ENCODE measurements at places on chromosomes 4 and X.

DNA sequence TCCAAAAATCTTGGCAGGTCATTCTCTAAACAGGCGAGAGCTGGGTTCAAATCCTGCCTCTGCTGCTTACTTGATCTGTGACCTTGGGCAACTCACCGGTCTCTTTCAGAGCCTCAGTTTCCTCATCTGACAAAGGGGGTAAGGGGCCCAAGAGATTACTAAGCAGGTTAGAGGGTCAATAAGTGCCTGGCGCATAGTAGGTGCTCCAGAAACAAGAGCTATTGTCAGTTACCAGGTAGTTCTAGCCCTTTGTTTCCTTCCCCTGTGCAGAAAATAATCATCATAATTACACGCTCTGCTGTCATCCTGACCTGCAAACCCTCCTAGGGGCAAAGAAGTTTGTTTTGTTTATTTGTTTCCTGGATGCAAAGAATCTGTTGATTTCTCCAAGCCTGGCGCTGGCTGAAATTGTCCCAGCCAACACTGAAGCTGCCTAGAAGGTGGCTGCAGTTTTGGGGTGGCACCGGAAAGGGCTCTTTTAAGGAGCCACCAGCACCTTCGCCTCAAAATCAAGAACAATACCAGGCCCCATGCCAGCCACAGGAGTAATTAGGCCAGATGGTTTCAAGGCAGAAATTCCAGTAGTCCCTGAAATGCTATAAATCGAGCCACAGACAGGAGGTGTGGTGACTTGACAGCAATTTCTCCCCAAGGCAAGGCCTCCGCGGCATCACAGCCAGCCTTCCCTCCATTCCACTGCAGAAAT lies 10.2 kb upstream of the KIAA0232 start:
- no peak for DNase-seq

- no peak for DNase-seq
Measured at GRCh38 chr4:41156574-41156973, 57.8 kb downstream of the APBB2 start.

DNA sequence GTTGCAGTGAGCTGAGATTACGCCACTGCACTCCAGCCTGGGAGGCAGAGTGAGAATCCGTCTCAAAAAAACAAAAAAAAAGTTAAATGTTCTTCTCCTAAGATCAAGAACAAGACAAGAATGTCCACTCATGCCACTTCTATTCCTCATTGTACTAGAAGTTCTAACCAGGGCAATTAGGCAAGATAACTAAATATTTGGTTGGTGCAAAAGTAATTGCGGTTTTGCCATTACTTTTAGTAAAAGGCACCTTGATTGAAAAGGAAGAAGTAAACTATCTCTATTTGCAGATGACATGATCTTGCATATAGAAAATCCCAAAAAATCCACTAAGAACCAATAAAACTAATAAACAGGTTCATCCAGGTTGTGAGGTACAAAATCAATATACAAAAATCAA lies 24.0 kb upstream of the SLC7A3 start:
- no peak for DNase-seq

GRCh38 chr4:164212134-164212533 lies 541.8 kb upstream of the SMIM31 start:
- no peak for DNase-seq

DNA sequence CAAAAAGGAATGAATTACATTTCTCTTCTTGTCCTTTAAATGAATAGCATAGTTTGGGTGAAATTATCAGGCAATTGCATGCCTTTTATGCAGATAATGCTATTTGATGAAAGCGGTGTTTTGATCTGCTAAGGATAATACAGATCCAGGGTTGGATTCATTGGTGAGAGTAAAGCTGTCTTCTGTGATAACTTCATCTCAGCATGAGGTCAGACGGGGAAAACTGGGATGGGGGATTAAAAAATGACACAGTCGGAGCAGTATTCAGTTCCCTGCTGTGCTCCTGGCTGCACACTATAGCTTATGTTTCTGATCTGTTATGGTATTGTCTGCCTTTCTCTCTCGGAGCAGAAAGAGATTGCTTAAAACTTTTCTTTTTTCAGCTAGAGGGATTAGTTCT lies 105.9 kb upstream of the TENM3 start:
- DNase-seq = no peak

DNA sequence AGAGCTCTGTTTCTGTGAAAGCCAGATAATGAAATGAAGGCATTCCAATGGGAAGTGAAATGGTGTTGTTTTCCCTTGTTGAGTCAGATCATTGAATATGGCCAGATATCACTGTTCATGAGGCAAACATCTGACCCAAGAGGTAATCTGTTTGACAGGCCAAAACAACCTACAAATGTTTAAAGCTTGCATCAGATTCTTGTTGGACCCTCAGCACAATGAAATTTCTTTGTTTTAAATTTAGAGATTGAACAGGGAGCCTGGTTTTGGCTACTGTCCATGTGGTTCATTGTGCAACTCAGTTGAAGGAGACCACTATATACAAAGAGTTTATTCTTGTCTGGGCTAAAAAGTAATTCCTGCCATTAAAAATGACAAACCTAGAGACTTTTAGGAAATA lies 159.1 kb downstream of the AFF2 start:
- DNase-seq = no peak

DNA sequence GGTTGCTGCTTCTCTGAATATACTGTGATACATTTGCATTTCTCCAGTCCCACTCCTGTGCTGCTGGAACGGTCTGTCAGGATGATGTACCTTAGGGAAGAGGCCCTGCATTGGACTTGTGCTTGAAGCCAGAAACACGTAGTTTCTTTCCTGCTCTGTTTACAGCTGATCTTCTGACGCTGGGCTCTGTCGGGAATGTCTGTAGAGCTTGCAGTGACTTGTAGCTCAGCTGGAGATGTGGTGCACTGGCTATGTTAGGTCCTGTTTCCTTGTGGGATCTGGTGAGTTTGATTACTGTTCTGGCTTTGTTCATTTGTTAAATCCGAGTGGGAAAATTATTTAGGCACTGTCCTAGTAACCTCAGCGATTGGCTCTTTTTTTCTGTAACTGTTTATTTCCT lies 137.2 kb upstream of the WDR1 start:
- no peak for DNase-seq

DNA sequence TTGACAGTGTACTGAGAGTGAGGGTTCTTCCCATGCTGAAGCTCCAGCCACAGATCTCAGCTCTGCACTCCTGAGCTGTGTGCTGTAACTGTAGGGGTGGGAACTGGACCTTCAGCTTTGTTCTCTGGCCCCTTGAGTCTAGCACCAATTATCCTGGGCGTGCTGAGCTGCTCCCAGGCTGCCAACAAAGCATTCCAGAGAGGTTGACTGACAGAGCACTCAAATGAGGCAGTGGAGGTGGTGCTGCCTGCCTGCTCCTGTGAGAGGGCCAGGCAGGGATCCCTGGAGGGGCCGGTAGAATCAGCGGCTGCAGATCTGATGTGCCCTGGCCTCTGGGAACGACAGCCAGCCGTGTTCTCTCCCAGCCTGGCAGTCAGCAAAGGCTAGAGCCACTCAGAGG lies 375.7 kb upstream of the AADAT start:
- no peak for DNase-seq

- DNase-seq = peak; percentile 49
Measured at GRCh38 chrX:39149761-39150160, 348.5 kb downstream of the MID1IP1 start.

DNA sequence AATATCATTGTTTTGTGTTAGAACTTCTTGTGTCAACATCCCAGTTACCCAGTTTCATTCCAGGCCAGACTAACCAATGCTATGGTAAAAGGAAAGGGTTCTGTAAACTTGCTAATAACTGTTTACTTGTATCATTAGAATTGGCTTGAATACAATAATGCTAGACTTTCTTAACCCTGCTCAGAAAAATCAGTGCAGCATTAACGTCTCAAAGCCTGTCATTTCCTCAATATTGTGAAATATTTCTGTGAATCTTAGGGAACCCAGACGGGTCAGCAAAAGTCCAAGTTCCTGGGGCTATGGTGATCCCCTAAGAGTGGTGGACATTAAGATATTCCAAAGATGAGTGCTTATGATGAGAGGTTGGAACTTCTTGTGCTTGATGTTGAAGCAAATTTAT lies 541.2 kb upstream of the MAGEB18 start:
- no peak for DNase-seq

GRCh38 chr4:120749445-120750151 lies 172.9 kb downstream of the PRDM5 start:
- DNase-seq = no peak

- DNase-seq = no peak
Measured at GRCh38 chr4:139315221-139315675, 13.0 kb upstream of the NDUFC1 start.

GRCh38 chr4:21806991-21807390 lies 141.6 kb downstream of the KCNIP4 start:
- no peak for DNase-seq

- no peak for DNase-seq
Measured at GRCh38 chr4:81808011-81808672, 336.4 kb upstream of the RASGEF1B start.

DNA sequence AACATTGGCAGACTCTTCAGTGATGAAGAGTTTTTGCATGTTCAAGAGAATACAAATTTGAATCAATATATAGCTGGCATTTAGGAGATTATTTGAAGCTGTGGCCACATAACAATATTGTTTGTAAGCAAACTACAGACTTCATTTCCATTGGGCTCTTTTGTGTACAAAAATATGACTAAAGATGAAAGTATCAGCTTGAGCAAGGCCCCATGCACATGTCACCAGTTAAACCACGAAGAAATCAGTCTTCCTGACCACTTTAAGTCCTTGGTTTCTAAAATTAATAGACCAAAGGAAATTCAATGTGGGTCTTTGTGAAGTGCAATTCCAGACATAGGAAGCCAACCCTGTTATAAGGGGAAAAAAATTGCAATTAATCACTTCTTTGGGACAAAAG lies 1664.6 kb upstream of the ADGRL3 start:
- DNase-seq = no peak

- no peak for DNase-seq
Measured at GRCh38 chr4:89305712-89306437, 1.7 kb downstream of the GPRIN3 start.

DNA sequence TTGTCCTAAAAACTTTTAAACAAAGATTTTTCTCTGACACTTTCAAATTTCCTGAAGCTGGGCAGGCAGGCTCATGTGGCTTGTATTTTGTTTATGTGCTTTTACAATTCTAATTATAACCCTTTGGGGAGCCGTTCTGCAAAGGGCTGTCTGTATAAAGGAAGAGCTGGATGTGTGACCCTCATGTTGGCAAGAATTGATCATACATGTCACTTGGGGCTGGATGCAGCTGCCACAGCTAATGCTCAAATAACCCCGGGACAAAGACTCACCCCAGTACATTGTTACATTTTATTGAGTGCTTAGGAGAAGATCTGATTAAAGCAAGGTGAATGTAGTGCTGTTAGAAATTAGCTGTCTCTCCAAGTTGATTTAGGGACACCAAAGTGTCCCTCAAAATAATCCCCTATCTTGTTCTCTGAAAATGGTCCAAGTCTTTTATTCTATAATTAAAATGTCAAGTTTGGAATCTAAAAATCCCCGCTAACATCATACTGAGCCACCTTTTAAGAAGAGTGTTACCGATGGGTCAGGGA lies 13.0 kb upstream of the DAPP1 start:
- no peak for DNase-seq

- no peak for DNase-seq
Measured at GRCh38 chrX:70621743-70622142, 177.1 kb downstream of the DLG3 start.

DNA sequence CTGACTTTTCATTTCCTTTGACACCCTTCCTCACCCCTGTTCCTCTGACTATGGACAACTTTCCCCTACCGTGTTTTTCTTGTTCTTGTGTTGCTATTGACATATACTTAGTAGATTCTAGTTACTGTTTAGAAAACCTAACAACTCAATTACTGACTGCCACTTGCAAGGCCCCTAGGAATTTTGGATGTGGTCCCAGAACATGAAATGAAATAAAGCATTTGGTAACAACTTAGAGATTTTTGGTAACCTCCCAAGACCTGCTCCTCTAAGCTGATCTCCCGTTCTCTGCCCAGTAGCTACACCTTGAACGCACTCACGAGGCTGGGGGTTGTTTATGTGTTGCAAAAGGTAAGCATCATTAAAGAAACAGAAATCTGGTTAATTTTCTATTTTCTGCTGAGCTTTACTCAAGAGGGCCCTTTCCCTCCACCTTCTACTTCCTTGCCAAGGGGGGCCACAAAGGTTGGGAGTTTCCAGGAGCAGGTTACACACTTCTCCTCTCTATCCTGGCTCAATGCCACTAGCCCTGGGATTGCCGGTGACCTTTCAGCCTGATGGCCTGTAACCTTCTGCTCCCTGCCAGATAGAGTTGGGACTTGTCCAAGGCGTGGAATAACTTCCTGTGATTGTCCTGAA lies 20.5 kb downstream of the GAB3 start:
- DNase-seq = no peak

DNA sequence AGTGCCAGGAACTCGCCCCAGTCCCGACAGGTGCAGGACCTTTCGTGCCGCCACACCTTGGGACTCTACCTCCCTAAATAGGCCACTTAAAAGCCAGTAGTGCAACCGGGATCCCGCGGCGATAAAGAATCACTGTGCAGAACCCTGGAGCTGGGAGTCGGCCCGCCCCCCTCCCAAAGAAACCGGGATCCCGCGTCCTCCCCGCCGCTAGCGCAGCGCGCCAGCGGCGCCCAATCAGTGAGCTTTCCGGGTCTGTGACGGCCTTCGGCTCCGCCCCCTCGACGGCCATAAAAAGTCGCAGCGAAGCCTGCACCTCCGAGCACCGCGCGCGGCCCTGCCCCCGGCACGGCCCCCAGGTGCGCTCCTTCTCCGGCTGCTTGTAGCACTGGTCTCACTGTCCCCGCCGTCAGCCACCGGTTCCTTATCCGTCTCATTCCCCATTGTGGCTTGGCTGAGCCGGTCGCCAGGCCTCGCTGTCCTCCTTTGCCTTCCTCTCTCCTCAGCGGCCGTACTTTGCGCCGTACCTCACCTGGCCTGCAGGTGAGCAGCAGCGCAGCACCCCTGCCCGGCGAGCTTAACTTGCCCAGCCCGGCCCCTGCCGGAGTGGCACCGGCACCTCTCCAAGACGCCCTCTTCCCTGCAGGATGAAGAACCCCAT lies at the start of gene LRAT:
Gene LRAT, plus strand, starts transcription at position 318 of the 658 bp plus-strand sequence. Its CDS starts 327 bp downstream, at position 645.
- peak; percentile 94 for DNase-seq

GRCh38 chrX:83469551-83469950 lies 38.5 kb upstream of the POU3F4 start:
- DNase-seq = peak; percentile 10

GRCh38 chr4:140996766-140997165 lies 136.5 kb downstream of the RNF150 start:
- DNase-seq = no peak

- DNase-seq = no peak
Measured at GRCh38 chrX:17968367-17968766, 107.3 kb upstream of the RAI2 start.

DNA sequence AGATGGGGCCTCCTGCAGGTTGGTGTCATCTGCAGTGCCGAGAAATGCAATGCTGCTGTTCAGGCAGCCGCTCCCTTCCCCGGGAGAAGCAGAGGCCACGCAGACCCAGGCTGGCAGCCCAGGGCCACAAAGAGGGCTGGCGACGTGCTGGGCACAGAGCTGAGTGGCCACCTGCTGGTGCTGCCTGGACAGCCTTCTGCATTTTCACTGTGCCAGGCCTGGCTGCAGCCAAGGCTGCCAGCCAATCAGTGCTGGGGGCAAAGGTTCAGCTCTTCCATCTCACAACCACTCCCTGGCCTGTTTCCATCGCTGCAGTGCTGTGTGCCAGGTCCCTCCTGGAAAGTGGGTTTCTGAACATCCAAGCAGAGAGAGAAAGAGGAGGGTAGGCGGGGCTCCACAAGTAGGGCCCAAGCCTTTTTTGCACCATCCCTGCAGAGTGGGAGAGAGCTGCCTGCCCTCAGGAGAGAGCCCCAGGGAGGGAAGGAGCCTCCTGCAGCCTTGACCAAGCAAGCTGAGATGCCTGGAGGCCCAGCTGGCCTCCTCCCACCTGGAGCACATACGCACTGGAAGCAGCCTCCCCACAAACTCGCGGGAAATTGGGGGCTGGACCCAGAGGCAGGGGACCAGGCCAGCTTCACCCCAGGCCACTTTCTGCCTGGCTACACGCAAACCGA lies 20.1 kb downstream of the ADRA2C start:
- no peak for DNase-seq
